ENCODE measurements at places on chromosomes 12 and 14. TPM values are rescaled to one million over a fixed set of nuclear protein-coding genes. Genes with fewer than 3 reads are reported as not detected.

Gene TAS2R19
- polyA plus RNA-seq = 1.9 TPM

Gene RBP5
- 54.0 TPM for polyA plus RNA-seq

Gene SLC7A8
- 92.4 TPM for polyA plus RNA-seq

DNA sequence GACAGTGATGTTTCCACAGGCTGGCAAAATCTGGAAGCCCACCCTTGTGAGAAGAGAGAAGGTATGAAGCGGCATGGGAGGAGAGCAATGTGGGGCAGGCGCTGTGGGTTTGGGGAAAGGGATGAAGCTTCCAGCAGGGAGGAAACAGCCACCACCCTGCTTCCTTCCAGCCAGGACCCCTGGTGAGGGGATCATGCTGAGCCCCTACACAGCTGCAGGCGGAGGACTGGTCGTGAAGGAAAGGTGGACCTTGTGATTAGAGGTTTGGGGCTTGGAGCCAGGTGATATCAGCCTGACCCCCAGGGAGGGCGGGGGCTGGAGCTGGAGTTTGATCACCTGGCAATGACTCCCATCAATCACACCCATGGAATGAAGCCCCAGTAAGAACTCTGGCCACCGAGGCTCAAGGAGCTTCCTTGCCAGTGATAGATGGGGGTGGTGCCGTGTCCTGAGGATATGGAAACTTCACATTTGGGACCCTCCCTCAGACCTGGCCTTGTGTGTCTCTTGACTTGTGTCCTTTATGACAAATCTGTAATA lies 48.6 kb downstream of the RIMBP2 start:
- DNase-seq = no peak

DNA sequence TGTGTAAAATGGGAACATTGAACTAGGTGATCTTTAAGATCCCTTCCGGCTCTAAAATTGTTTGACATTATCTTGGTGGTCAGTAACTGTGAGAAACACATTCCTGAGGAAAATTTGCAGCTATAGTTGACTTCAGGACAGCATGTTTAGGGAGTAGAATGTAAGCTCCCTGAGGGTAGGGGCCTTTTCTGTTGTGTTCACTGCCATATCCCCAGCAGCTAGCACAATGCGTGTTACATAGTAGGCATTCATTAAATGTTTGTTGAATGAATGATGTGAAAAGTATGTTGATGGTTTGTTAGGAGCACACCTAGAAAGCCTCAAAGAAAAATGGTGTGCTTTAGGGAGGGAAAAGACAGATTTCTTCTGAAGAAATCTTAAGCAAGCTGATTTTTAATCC lies 38.5 kb upstream of the KCNMB4 start:
- DNase-seq = no peak

Gene COX8C
- 0.71 TPM for polyA plus RNA-seq

Gene PTPRR
- 0.60 TPM for polyA plus RNA-seq

DNA sequence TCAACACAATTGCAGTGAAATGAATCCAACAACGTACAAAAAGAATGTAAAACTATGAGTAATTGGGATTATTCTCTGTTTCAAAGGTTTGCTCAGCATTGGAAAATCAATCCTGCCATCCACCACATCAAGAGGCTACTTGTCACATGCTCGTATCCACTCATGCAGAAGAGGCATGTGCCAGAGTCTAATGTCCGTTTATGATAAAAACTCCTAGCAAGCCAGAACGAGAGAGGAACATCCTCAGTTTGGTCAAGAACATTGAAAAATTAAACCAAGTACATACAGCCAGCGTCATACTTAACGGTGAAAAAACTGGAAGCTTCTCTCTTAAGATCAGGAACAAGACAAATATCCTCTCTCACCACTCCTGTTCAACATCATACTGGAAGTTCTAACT lies 563.9 kb upstream of the TMEM132C start:
- DNase-seq = no peak

DNA sequence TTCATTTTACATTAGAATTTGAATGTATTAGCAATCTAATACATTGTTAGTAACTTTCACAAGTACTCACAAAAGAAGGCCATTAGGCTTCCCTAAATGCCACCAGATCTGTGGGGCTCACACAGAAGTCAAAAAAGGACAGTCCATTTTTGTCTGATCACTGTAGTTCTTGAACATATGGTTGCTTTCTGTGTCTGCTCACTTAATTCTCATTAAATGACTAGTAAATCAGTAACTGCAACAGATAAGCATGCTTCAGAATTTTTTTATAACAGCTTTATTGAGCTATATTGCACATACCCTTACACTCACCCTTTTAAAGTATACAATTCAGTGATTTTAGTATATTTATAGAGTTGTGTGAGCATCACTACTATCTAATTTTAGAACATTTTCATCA lies 71.4 kb downstream of the DENND5B start:
- no peak for DNase-seq

DNA sequence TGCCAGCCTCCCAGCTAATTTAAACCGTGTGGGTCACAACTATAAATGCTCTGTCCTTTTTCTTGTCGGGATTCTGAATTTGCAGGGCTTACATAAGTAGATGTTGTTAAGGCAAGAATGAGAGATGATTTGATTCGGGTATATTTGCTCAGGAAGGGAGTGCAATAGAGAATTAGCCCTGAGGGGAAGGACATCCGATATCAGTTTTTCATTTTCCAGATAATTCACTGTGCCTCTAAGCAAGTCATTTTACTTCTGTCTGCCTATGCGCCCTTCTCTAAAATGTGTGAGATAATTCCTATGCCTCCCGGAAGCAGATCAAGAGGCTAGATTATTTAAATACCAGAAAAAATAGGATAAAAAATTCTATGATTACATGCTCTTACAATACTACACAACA lies 300.5 kb downstream of the RMST start:
- DNase-seq = no peak

- DNase-seq = no peak
Observed at GRCh38 chr14:69713993-69714679, 52.8 kb upstream of the SRSF5 start.

Gene C12orf76
- 39.4 TPM for polyA plus RNA-seq

GRCh38 chr12:121467638-121468498 lies 68.0 kb downstream of the RNF34 start:
- DNase-seq = no peak

- DNase-seq = no peak
Observed at GRCh38 chr12:20339060-20339459, 29.3 kb upstream of the PDE3A start.

DNA sequence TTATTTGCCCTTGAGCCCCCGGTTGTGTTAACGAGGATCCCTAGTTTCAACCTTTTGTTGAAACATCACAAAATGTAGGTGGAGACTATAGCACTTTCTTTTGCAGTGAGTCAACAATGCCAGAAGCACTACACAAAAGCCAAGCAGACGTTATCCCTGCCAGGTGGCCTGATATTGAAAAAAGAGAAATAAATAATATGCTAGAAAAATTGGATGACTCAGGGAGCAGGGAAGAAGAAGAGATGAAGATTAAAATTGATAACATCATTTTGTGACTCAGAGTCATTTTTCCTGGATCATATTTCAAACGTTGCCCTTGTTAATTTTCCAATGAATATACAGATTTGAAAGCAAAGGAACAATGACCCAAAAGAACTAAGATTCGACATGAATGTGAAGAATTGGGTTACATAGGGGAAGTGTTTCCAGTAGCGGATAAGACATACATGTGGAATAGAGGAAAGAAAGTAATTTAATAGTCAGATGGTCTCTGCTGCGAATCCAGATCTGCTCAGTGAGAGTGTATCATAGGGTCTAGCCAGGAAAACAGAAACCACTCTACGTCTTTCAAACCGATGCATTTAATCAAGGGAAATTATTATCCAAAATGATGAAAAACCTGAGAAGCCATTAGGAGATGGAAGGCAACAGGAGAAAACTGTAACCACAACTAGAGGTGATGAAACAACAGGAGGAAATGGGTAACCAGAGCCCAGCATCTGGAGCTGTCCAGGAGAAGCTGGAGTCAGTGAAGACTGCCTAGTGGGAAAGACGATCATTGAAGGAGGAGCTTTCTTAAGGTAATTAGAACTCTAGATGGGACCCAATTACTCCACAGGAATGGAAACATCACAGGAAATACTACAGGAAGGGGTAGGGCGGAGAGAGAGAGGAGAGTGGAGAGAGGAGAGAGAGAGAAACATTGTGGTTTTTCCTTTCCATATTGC lies 57.9 kb downstream of the RERG start:
- no peak for DNase-seq

- no peak for DNase-seq
Observed at GRCh38 chr14:24677956-24678355, 44.0 kb upstream of the GZMB start.

DNA sequence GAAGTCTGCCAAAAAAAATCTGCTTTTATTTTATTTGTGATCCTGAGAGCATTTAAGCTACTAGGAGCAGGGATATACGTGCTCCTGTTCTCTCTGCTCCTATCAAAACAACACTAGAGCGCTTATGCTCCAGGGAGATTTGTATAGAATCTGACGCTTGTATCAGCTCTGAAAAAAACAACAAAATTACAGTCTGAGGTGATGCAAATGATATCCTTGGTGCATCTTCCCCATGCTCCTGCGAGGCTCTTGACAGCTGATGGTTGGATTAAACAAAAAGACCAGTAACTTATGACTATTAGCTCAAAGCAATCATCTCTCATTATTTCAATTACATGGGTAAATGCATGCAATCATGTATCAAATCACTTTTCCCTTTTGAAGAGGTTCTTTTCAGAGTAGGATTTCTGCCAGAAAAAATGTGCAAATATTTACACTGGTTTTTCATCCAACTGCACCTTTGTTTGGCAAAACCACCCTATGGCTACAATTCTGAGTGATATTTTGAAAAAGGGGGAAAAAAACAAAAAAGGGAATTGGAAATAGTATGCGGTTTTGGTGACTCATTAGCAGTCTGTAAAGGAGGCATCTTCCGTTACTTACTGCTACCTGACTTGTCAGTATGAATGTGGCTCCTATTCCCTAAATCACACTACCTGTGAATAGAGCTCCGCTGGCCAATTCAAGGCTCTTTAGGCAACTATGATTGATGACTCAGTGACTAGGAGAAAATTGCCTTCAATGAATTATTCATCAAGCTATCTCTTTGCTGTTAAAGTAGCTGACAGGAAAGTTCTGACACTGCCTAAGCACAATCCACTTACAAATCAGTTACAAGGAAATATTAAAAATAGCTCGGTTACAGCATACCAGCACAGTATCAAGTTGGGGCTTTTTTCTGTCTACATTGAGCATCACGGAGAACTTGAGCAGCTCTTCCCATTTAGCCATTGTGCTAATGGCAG lies 450.0 kb downstream of the FOXG1 start:
- no peak for DNase-seq

- DNase-seq = no peak
Observed at GRCh38 chr12:2550561-2551411, 244.0 kb upstream of the FKBP4 start.

Gene SSPN
- polyA plus RNA-seq = 13.0 TPM

Gene RARG
- polyA plus RNA-seq = 33.9 TPM

DNA sequence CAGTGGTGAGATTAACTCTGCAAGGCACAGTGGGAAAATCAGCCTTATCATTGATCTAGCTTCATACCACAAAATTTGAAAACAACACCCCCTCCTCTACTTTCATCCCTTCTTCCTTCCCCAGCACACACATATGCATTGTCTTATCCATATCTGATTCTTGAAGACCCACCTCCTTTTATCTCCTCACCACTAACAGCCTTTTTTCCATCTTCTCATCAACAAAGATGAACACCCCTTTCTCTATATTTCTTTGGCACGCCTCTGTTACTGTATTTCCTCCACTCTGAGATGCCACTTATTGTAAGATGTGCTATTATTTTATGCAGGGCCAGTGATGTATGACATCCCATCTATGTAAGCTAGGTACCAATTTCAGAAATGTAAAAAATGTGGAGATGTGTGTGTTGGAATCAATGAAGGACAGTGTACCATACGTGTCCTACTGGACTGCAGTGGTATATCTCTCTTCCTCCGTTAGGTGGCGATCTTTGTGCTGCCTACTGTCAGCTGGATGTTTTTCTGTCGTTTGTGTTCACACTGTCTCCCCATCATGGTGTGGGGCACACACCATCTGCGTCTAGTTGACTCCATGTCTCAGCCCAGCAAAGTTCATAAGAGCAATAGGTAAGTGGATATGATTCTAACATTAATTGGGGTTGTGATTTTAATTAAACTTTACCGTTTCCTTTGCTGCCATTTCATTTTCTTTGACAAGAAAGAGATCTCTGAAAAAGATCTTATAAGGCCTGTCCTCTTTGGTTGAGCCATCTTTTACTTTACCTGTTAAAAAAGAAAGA lies 24.0 kb downstream of the CCDC38 start:
- peak; percentile 44 for DNase-seq

- DNase-seq = no peak
Observed at GRCh38 chr14:106347890-106348755, 821.7 kb downstream of the TMEM121 start.

GRCh38 chr12:18402872-18403611 lies 141.7 kb downstream of the PIK3C2G start:
- no peak for DNase-seq

DNA sequence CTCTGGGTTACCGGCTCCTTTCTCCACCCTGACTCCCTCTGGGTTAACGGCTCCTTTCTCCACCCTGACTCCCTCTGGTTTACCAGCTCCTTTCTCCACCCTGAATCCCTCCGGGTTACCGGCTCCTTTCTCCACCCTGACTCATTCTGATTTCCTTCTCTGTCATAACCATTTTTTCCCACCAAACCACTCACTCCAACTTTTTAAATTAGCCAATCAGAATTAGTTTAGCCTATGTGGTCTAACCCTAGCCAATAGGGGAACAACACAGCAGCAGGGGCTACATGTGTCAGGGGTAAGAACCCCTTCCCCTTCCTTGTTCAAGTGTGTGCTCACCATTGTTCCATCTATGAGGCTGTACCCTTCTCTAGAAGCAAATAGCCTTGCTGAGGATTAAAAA lies 98.4 kb upstream of the RBM19 start:
- no peak for DNase-seq

DNA sequence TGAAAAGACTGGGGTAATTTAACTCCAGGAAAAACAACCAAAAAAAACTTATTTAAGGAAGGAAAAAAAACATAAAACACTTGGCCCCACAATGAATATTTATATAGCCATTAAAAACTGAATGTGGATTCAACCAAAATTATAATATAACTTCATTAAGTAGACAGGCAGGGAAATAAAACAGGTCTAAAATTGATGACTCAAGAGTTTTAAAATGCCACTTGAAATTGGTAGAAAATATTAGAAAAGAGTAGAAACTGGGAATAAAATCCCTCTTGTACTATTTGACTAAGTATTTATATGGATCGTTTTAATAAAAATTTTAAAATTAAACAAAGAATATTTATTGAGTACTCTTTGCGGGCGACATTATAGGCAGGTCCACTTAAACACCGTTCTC lies 28.8 kb downstream of the RPS6KA5 start:
- DNase-seq = no peak

Gene POTEM
- polyA plus RNA-seq = not detected

- DNase-seq = no peak
Observed at GRCh38 chr14:76237349-76237990, 85.7 kb downstream of the GPATCH2L start.

- DNase-seq = no peak
Observed at GRCh38 chr14:73369428-73369827, 88.9 kb downstream of the NUMB start.

Gene HSP90AA1
- 768 TPM for polyA plus RNA-seq

Gene ASPG
- polyA plus RNA-seq = 12.3 TPM

All from left kidney (tissue), 8 donors.